Activated naive CD8-positive, alpha-beta T cell treated with anti-CD3 and anti-CD28 coated beads, Interleukin-2, amount 50 U/mL, for 16 hours (primary cell): ENCODE measurements at places on chromosomes 4 and X.

DNA sequence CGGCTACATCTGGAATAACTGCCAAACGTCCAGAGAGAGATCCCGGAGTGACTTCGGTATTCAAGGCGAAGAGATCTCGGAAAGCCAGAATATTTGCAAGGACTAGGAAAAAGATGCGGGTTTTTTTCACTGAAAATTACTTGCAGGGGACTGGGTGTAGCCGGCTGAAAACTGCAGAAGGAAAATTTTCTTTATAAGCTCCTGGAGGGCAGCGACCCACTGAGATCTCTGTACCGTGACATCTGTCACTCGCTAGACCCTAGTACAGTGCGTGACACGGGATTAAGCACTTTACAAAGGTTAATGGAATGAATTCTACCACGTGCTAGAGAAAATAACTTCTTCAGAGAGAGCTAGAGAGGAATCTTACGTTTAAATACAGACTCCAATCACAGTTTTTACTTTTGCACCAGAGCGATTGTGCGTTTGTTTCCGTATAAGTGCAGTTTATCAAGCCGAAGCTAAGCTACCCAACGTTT, 1.1 kb upstream of the LCORL start:
- DNase-seq, result no peak

DNA sequence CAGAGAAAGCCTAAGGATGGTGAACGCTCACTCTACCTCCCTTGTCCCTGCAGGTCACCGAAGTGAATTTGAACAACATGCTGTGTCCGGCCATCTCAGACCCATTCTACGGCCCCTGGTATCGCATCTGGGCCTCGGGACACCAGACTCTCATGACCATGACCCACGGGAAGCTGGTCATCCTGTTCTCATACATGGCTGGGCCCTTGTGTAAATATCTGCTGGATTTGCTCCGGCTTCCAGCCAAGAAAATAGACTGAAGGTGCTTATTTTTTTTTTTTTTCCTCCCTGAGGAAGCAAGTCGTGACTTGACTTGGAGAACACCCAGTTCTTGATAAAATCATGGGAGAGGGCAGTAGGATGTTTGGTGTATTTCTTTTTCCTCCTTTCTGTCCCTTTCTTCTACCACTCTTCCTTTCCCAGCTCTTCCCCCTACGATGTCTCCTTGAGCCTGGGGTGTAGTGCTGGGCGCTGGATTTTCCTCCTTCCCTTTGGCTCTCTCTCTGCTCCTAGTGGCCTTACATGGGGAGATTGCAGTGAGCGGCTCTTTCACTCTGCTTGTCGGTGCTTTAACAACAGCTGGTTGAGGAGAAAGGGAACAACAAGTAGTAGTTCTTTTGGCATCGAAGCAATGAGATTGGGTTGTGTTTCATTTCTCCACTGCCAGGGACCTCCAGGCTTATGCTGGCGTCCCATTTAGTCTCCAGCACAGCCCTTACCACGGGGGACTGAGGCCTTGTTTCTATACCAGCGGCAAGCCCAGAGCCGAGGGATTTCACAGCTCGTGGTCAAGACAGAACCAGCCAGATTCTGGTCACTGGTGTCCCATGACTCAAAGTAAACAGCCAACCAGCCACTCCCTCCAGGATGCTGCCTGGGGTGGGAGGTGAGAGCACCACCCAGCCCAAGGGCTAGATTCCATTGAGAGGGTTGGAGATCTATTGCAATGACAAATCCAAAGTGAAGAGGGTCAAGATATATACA, 144.4 kb downstream of the AMMECR1 start:
- no peak for DNase-seq

- no peak for DNase-seq
These were observed 16.5 kb upstream of the RHOH start for GRCh38 chr4:40180356-40180755.

- no peak for DNase-seq
These were observed 70.6 kb downstream of the KIT start for GRCh38 chr4:54728368-54728767.

DNA sequence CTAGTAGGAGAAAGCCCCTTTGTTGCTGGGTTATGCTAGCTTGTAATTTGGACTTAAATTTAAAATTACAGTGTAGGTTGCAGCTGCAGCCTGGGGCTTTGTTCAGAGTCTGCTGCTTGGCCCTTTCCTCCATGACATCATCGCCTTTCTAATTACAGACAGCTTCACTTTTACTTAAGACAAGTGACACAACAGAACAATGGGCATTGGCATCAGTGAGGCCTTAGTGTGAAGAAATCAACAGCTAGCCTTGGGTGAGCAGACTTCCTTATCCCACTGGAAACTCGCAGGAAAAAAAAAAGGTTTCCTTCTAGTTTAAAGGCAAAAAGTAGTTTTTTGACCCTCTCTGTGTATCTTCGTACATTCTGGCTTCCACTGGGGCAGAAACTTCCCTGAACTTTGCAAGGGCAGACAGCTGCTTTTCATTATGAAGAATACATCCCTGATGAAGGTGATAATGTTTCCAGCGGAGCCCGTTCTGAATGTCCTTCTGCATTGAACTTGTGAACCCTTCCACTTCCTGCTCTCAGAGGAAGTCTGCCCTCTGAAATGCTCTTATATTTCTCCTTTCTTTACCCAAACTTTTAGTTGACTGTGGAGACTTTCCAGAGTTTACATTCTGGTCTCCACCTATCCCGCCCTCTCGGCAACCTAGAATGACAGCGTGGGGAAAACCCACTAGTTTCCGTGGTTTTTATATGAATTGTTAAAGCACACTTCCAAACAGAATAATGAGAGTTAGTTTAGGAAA, 123.2 kb upstream of the FAM9C start:
- DNase-seq, result no peak

DNA sequence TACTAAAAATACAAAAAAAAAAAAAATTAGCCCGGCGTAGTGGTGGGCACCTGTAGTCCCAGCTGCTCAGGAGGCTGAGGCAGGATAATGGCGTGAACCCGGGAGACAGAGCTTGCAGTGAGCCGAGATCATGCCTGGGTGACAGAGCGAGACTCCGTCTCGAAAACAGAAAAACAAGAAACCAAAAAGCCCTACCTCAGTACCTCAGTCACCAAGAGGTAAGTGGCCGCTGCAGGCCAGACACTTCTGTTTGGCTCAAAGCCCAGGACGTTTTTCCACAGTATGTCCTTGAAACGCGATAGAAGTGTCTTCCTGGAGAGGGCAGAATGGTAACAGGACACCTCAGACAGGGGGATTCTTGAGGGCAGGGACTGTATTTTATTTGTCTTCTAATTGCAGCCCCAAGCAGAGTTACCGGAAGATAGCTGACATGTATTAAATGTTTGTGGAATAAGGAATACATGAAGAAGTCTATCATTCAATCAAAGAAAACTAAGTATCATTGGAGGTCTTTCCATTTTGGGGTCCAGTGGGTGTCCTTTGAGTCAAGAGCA, 63.6 kb downstream of the CLNK start:
- no peak for DNase-seq

DNA sequence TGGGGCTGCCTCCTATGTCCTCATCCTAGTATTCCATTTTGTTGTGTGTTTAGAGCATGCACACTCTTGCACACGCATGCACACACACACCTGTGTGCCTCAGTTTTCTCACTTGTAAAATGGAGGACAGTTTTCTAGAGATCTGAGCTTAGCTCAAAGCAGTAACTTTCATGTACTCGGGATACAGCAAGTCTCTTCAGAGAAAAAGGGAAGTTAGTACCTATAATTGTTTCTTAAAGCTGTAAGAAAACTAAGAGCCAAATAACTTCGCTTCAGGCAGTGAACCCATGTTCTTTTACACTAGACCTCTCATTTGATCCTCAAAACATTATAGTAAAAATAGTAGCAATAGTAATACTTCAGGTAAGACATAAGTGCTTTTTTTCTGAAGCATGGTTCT, 49.6 kb downstream of the KIT start:
- no peak for DNase-seq

DNA sequence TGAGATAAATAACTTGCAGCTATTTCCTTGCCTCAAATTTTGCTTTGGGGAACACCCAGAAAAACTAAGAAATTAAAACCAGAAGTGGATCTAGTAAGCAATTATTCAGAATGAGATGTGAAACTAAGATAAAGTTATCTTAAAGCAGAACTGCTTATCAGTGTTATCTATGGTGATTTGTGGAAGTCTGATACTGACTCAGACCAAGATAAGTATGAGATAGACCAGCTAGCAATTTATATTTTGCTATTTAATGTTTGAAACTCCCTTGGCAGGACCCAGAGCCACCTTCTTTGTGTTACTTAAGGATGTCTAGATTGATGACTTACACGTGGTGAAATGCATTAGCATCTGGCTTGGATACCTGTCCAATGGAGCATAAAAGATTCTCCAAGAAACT, 368.1 kb downstream of the EPHA5 start:
- no peak for DNase-seq

GRCh38 chr4:119221412-119221811, 8.9 kb downstream of the USP53 start:
- no peak for DNase-seq

GRCh38 chr4:124803641-124804040, 91.1 kb upstream of the ANKRD50 start:
- DNase-seq, result no peak

- DNase-seq, result no peak
These were observed 181.7 kb downstream of the MAML3 start for GRCh38 chr4:139972305-139972704.

DNA sequence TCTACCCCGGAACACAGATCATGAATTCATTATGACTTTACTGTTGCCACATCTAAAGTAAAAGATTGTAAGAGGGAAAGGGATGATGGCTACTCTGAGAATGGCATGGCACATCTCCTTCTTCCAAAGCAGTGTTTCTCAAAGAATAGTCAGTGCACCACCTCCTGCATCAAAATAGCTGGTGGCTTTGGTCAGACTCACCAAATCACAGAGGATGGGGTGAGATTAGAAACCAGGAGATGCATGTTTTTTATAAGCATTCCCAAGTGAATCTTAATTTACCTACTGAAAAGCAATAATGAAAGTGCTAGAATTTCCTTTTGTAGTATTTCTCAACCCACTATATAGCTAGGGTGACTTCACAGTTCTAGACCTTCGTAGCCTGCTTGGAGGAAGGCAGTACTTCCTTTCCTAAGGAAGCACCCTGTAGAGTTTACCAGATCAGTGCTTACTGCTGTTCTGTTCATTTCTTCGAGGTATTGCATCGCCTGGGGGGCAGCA, 340.8 kb upstream of the KLF3 start:
- DNase-seq, result no peak

GRCh38 chrX:21798677-21799219, 40.7 kb upstream of the MBTPS2 start:
- no peak for DNase-seq

- DNase-seq, result no peak
These were observed 228.2 kb downstream of the MGST2 start for GRCh38 chr4:139893801-139894200.

GRCh38 chrX:2819345-2820135, 9.2 kb upstream of the GYG2 start:
- DNase-seq, result no peak

GRCh38 chr4:6742989-6743388, 27.0 kb downstream of the BLOC1S4 start:
- no peak for DNase-seq

- no peak for DNase-seq
These were observed 14.4 kb downstream of the BCOR start for GRCh38 chrX:40083120-40083978.

DNA sequence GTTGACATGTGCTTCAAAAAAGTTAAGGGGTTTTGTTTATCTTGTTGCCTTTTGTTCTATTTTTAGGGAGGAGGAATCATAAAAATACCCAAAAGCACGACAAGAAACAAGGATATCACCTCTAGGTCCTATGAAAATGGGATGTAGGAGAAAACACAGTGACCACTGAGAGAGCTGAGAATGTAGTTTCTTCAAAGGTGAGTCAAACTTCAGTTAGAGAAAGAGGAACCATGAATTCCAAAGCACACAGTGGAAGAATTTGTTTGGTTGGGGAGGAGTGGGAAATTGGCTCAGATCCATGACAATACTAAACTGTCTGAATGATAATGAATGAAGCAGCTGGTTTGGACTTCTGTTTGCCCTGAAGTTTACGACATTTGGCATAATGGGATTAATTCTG, 19.1 kb upstream of the FRYL start:
- DNase-seq, result no peak

DNA sequence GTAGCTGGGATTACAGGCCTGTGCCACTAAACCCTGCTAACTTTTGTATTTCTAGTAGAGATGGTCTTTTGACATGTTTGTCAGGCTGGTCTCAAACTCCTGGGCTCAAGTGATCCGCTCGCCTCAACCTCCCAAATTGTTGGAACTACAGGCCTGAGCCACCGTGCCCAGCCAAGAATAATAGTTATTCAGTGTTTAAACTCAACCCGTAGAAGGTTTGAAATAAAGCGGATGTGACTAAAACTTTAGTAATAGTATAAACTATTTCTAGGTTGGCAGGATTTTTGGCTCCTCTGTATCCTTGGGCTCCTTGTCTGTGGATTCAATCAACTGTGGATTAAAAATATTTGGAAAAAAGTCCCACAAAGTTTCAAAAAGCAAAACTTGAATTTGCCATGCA, 37.8 kb downstream of the PCDH10 start:
- no peak for DNase-seq

DNA sequence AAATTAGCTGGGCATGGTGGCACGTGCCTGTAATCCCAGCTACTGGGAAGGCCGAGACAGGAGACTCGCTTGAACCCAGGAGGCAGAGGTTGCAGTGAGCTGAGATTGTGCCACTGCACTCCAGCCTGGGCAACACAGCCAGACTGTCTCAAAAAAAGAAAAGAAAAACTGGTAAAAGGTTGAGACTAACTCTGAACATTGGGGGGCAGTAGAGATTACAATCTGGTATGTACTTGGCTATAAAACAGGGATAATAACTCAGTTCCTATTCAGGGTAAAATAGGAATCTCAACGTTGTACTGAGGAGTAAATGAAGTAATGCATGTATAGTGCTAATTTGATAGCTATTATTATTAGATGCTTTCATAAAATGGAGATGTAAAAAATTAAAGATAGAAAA, 12.5 kb upstream of the KLF8 start:
- DNase-seq, result no peak

GRCh38 chr4:80202190-80202711, 4.9 kb downstream of the PRDM8 start:
- peak; percentile 43 for DNase-seq

DNA sequence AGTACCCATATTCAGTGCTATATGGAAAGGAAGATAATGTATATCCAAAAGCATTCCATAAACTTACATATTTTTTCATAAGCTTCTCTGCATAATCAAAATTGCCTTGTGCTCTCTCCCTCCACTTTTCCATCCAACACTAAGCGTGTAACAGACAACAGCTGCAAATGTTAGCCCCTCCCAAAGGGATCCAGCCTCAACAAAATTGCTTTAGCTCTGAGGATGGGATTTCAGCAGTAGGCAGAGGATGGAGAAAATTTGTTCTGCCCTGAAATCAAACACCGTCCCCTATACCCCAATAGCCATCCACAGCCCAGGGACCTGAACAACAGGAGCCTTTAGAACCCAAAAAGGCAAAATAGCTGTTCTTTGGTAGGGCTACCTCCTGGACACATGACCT, 28.8 kb upstream of the FGF13 start:
- no peak for DNase-seq

- DNase-seq, result no peak
These were observed 76.6 kb downstream of the ARHGAP10 start for GRCh38 chr4:147808447-147808846.
